ENCODE measurements at places on chromosomes 2 and 18. TPM values are rescaled to one million over a fixed set of nuclear protein-coding genes. Genes with fewer than 3 reads are reported as not detected.

RFX8 gene
- 0.14 TPM for total RNA-seq

- DNase-seq, result no peak
Observed at GRCh38 chr18:63994783-63995399, 25.0 kb downstream of the SERPINB8 start.

DNA sequence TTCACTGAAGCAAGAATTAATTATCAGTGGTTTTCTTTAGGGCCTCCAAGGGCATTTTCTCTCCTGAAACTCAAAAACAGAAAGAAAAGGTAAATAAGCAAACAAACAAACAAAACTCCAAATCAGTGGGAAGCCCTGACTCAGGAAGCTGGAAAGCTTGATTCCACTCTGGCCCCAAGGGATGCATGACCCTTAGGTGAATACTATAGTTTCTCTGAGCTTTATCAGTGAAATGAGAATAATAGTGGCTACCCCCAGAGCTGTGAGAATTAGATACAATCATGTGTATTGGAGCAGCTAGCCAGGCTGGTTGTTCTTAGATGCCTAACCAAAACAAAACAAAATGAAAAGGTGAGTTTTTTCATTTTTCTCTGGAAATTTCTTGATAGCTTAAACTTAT is 585.1 kb downstream of the CNTNAP5 start:
- DNase-seq, result no peak

DNA sequence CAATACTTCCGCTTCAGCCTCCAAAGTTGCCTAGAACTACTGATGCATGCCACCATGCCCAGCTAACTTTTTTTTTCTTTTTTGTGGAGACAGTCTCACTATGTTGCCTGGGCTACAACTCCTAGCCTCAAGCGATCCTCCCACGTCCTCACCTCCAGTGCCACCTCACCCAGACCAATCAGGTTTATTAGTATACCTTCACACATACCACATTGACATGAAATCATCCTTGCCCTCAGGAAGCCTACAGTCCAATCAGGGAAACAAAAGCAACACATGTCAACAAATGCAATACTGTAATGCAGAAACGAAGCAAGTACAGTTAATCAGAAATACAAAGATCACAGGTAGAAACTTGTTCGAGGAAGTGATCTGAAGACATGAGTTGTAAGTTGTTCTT is 4.0 kb downstream of the TRIP12 start:
- DNase-seq, result no peak

LIPG gene
- 2.8 TPM for total RNA-seq

- DNase-seq, result no peak
Observed at GRCh38 chr2:197996583-197996982, 192.2 kb downstream of the PLCL1 start.

DNA sequence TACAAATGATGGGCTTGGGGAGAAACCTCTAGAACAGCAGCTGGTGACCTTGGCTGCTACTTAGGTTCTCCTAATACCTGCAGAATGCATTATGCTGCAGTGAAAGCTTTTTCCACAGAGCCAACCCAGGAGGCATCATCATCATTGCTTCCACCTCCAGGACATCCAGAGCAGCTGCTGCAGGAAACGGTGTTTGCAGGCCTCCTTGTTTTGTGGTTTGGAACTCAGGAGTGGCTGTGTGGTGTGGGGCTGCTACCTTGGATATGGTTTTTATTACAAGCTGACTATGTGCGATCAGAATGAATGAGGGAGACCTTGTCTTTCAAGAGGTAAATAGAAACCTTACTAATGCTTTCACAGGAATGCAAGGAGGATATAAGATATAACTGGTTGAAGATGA is 82.9 kb upstream of the MCFD2 start:
- no peak for DNase-seq

MC4R gene
- total RNA-seq, result not detected

- DNase-seq, result no peak
Observed at GRCh38 chr2:101745711-101746694, 48.5 kb downstream of the MAP4K4 start.

DNA sequence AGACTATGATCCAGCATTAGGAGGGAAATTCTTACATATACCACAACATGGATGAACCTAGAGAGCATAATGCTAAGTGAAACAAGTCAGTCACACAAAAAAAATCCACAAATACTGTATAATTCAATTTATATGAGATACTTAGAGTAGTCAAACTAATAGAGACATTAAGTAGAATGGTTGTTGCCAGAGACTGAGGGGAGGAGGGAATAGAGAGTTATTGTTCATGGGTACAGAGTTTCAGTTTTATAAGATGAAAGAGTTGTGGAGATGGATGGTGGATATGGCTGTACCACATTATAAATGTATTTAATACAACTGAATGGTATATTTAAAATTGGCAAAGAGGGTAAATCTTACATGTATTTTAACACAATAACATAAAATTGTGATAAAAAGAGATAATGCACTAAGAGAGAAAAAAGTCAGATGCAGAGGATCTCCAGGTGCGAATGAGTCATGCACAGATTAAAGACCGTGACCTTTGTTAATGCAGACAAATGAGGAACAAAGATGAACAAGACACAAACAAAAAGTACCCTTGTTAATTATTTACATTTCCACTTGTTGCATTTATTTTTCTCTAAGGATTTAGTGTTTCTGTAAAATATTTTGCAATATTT is 541.7 kb upstream of the MEX3C start:
- no peak for DNase-seq

DNA sequence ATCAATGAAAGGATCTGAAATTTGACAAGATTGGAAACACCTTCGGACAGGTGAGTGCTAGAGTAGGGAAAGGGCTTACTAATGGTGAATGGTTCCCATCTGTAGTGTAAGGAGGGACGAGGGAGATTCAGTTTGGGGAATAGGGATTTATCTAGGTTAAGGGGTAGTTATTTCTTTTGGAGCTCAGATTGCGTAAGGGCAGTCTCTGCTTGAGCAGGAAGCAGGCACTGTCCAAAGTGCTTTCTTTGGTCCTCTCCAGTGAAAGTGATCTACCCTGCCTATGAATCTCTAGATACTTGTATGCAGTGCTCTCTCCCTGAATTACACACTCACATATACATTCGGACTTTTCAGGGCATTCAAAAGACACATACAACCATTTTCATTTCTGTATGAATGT is 272.9 kb upstream of the FIGN start:
- DNase-seq, result no peak

GRCh38 chr2:10269711-10270610 is 32.7 kb upstream of the HPCAL1 start:
- no peak for DNase-seq

DNA sequence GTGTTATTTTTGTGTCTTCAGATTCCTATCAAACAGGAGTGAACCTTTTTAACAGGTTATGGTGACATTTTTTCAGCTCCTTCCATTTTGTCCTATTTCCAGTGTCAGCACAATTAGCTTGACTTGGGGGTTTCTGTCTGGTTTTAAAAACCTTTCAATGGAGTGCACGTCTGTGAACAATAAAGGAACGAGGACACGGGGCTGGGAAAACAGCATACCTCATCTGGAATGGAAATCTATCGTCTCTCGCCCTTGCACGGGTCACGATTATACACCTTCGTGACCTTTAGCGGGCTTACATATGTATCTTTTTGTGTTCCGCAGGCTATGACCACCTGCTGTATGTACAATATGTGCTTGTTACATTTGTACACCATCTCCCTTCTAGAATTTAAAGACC is 2.3 kb upstream of the ZNF532 start:
- DNase-seq, result no peak

DNA sequence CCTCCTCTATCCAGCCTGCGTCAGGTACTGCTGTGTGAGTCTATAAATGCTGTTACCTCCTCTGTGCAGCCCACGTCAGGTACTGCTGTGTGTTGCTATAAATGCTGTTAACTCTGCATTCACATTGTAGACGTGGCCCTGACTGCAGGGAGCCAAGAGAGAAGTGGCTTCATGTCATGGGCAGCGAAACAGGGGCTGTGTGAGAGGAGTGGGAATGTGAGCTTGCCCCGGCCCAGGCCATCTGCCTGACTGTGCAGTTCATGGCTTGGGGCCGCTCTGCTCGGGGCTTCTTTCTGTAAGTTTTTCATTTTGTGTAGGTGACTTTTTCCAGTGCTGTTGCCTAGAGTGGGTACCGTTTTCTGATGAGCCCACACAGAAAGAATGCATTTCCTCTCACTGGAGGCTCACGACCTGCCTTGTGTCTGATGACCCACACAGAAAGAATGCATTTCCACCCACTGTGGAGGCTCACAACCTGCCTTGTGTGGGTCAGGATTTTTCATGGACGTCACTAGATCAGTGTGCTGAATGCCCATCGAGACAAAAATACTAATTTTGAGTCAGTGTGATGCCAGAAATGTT is 104.5 kb downstream of the SNTG2 start:
- no peak for DNase-seq

DNA sequence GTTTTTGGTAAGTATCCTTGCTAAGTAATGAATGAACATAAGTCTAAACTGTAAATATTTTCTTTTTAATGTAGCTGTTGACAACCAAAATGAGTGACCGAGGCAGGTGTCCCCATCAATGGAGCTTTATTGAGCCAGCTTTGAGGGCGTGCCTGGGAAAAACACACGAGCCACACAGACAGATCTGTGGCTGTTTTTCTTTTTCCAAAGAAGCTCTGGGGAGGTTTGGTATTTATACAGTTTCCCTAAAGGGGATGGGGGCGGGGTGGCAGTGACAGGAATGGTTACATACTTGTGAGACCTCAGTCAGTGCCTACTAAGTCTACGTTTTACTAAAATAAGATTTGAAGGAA is 11.2 kb downstream of the DBI start:
- DNase-seq, result no peak

- no peak for DNase-seq
Observed at GRCh38 chr2:99451686-99452085, 38.1 kb downstream of the REV1 start.

CTAGE1 gene
- total RNA-seq, result not detected

SMCHD1 gene
- total RNA-seq, result 107 TPM

DNA sequence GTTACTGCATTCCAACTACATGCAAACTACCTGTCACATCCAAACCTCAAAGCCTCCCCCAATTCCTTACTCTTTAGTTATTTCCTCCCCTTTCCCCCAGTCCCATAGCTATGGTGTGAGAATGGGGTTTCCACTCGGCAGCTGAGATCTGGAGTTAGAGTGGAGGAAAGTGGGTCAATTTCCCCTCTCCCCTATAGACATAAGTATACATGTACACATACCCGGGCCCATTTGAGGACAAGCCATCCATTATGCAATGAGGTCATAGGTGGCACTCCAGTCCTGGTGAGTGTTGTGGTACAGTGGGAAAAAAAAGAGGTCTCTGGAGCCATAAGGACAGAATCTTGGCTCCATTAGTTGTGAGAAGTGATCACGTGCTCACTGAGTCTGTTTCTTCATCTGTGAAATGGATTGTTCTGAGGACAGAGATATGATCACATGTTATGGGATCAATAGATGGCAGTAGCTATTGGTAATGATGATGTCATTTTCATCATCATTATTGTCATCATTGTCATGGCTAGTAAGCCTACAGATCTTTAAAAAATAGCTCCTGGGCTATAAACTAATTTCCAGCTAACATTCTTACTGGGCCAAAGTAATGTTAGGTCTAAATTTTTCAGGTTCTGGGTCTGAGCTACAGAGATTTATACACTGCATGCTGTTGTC is 119.0 kb downstream of the BCL2L11 start:
- no peak for DNase-seq

DNA sequence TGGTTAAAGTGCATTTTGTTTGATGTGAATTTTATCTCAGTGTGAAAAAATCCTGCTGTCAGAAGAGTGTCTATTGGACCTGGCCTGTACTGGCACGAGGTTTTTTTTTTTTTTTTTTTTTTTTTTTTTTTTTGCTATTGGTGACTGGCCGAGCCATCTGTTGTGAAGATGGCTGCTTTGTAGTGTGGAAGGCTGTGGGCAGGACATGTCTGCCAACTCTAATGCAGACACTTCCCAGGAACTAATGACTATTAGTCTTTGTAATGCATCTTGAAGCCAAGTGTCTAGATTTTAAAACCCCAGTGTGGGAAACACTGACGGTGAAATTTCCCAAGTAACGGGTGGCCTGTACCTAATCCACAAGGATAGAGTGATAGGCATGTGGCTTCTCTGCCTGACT is 34.3 kb downstream of the ZAP70 start:
- DNase-seq, result no peak

DNA sequence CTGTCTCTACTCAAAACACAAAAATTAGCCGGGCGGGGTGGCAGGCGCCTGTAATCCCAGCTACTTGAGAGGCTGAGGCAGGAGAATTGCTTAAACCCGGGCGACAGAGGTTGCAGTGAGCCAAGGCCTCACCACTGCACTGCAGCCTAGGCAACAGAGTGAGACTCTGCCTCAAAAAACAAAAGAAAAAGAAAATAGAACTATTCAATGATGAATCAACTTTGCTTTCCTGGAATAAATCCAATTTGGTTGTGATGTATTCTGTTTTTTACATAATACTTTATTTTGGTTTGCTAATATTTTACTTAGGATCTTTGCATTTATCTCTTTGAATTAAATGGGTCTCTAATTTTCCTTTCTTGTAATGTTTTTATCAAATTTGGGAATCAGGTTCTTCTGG is 86.3 kb upstream of the MBOAT2 start:
- DNase-seq, result no peak

DNA sequence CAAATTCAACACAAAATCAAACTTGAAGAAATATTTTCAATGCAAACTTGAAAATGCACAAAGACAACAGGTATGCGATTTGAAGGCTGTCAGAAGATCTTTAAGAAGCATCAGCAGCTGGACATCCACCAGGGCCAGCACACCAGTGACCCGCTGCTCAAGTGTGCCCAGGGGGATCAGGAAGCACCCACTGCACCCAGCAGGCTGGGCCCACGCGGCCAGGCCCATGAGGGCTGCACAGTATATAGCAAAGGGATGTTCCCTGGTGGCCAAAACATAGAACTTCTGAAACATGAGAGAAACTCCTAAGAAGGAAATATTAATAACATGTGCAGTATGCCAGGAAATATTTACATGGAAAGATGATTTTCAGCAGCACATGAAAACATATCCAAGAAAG is 25.0 kb downstream of the WDFY1 start:
- no peak for DNase-seq

- no peak for DNase-seq
Observed at GRCh38 chr2:75007819-75008218, 49.4 kb downstream of the POLE4 start.

DNA sequence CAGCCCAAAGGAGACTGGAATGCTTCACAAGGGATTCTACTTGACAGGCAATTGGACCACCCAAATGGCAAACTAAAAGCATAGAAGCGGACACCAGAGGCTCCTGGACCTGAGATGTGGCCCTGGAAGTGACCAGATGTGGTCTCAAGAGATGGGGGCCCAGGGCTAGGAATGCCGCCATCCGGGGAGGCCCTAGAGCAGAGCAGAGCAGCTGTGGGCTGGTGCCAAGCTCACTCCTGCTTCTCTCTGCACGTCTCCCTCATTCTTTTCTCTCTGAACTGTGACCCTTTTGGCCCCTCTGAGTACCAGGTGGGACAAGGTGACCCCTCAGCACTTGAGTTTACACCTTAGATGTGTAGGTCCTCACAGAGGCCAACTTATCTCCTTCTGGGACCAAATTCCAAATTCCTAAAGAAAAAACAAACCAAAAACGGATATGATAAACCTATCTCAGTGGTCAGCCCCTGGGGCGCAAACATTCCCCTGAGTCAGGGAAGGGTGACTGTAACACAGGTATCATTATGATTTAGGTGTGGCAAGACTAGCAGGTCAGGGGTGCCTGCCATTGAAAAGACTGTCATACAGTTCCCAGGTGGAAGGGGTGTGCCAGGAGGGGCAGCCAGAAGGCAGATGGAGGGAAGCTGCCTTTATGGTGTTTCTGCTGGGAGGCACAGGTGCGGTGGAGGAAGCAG is 6.5 kb upstream of the IL1R2 start:
- no peak for DNase-seq

CLEC4F gene
- not detected for total RNA-seq
